Myocyte (in vitro differentiated cells): ENCODE measurements at places on chromosomes 5 and 9.
A peak's percentile ranks its signal among the peaks of the same experiment; 100 is the strongest.

- no peak for DNase-seq
Measured at GRCh38 chr9:73091909-73092308, 59.8 kb upstream of the ANXA1 start.

DNA sequence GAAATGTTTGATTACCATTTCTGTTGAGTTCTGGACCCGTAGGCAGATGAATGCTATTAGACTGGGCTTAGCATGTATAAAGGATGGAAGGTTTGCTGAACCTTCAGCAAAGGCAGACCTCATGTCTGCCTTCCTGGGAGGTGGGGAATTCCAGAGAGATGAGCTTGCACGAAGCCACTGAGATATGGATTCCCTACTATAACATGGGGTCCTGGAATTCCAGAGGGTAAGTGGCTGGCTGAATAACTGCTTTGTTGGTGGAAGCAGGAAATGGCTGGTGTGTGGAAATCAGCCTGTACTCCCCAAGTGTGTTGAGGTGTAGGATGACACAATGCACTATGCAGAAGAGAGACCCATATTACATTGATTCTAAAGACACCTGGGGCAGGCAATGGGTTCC is 526.4 kb downstream of the CTNND2 start:
- DNase-seq, result no peak

GRCh38 chr5:135481387-135481786 is 29.2 kb upstream of the TIFAB start:
- no peak for DNase-seq

DNA sequence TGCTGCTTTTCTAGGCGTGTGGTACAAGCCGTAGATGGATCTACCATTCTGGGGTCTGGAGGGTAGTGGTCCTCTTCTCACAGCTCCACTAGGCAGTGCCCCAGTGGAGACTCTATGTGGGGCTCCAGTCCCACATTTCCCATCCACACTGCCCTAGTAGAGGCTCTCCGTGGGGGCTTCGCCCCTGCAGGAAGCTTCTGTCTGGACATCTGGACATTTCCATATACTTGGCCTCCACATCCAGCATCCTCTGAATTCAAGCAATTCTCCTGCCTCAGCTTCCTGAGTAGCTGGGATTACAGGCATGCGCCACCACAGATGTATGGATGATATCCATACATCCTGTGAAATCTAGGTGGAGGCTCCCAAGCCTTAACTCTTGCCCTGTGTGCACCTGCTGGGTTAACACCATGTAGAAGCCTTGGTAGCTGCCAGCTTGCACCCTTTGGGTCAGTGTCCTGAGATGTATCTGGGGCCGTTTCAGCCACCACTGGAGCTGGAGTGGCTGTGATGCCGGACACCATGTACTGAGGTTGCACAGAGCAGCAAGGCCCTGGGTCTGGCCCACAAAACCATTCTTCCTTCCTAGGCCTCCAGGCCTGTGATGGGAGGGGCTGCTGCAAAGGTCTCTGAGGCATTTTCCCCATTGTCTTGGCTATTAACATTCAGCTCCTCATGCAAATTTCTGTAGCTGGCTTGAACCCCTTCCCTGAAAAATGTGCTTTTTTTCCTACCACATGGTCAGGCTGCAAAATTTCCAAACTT is 84.0 kb downstream of the EHMT1 start:
- no peak for DNase-seq

- DNase-seq, result no peak
Measured at GRCh38 chr5:133612249-133612860, at the start of gene FSTL4. FSTL4 (minus strand) TSS chr5:133612541.

DNA sequence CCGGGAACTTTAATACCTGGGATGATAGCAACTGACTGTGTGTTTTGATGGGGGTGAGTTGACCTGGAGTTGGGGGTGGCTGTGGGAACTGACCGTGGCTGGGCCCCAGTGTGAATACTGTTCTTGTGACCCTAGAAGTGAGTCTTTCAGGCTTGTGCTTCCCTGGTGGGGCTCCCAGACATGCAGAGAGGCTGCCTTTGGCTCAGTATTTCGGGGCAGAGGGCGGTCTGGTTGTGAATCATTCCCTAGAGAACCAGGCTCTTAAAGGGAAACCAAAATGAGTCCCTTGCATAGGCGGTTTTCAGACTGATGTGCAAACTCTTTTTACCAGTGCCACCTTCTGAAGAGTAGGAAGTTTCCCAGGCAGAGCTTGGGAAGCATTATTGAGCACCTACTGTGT is 132.1 kb downstream of the MACROH2A1 start:
- DNase-seq, result no peak

- no peak for DNase-seq
Measured at GRCh38 chr5:74241751-74242140, 398.8 kb downstream of the ENC1 start.

DNA sequence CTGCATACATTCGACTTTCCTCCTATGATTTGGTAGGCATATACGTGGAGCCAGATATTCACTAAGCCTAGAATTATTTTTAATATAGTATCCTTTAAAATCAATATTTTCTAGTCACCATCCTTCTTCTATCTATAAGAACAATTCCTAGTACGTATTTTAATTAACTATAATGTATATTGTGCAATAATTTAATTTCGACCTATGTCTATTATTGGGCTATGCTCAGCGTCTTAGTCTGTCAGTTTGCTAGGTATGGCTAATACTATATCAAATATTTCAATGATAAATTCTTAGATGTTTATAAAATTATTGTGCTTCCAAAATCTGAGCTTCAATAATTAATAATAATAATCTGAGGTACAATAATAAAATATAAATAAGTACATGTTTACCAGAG is 705.3 kb downstream of the PRELID2 start:
- DNase-seq, result no peak

- DNase-seq, result peak; percentile 37
Measured at GRCh38 chr5:59218424-59219045, 635.7 kb downstream of the RAB3C start.

GRCh38 chr9:99189887-99190596 is 31.7 kb downstream of the ALG2 start:
- no peak for DNase-seq

- DNase-seq, result peak; percentile 37
Measured at GRCh38 chr5:166746506-166746905, 1544.9 kb upstream of the WWC1 start.

DNA sequence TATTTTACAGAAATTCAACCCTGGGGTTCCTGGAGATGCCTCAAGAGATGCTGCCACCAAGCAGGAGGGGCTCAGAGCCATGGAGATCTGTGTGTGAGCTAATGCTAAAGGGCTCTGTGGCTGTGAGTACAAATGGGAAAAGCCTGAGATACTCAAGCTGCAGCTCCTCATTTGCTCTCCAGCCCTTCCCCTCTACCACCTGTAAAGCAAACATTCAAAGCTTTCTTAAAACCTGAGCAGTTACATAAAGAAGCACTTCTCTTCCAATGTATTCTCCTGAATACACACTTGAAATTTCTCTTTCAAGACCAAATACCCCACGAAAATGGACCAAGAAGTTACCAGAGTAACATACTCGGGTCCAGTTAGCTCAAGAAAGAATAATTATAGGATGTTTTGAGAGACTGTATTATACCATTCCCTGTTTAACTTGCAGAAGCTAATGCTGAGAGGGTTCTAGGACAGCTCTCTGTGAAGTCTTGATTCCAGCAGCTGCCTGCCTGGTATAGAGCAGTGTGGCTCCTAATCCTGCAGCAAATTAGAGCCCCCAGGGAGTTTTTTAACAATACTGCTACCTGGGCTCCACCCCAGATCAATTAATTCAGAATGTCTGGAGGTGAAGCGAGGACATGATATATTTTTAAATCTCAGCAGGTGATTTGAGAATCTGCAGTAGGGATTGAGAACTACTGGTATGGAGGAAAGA is 21.1 kb downstream of the RGS7BP start:
- no peak for DNase-seq

GRCh38 chr5:58706736-58707135 is 123.9 kb downstream of the RAB3C start:
- DNase-seq, result no peak

GRCh38 chr5:78698191-78698791 is 49.7 kb upstream of the LHFPL2 start:
- DNase-seq, result no peak

DNA sequence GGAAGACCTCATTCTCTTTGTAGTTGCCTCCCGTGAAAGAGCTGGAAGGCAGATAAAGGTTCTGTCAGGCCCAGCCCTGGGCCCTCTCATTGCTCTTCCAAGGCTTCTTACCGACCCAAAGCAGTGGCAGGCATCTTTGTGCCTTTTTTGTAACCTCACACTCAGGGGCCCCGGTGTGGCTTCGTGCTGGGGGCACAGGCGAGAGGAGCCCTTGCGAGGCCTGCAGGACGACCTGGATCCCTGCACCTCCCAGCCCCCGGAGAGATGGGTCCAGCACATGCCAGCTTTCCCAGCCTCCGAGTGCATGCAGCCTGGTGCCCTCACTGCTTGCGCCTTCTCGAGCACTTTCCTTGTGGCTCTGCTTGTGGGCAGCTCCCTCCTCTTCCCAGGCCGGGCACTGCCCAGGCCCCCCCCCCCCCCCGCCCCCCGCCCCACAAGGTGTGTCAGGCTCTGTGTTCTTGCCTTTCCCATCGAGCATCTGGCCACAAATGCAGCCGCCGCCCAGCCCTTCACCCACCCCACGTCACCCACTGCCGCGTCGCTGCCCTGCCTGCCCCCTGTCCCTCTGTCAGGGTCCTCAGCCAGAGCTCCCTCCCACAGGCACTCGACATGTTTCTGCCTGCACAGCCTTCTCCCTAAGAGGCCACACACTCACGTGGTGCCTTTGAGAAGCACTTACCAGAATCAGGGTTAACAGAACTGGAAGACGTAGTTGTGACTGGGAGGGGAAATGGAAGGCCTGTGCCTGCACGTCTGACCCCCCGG is 63.7 kb upstream of the CACNA1B start:
- no peak for DNase-seq

GRCh38 chr5:15785531-15785981 is 285.6 kb downstream of the FBXL7 start:
- no peak for DNase-seq

DNA sequence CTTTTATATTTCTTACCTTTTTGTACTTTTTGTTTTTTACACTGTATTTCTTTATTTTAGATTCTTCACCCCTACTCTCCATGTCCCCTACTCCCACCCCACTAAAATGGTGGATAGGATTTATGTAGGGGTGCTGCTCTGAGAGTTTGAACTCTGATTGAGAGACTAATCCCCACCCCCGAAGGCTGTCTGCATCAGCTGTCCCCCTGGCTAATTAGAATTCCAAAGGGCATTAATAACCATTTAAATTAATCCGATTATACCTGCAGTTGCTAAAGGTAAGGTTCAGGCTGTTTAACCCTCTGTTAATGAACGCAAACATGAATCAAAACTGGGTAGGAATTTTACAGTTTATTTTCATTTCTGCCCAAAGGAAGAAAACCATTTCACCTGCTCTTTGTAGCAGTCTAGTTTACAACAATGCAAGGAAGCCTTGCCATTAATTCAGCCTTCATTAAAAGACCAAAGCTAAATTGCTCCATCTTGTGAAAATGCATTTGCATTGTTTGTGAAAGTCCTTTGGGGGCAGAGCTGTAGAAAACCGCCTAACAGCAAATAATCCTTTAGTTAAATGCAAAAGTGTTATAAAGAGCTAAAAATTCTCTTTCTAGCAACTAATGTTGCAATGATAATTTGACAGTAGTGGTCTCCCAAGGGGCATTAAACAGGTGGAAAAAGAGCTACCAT is 71.2 kb downstream of the ZCCHC7 start:
- no peak for DNase-seq

DNA sequence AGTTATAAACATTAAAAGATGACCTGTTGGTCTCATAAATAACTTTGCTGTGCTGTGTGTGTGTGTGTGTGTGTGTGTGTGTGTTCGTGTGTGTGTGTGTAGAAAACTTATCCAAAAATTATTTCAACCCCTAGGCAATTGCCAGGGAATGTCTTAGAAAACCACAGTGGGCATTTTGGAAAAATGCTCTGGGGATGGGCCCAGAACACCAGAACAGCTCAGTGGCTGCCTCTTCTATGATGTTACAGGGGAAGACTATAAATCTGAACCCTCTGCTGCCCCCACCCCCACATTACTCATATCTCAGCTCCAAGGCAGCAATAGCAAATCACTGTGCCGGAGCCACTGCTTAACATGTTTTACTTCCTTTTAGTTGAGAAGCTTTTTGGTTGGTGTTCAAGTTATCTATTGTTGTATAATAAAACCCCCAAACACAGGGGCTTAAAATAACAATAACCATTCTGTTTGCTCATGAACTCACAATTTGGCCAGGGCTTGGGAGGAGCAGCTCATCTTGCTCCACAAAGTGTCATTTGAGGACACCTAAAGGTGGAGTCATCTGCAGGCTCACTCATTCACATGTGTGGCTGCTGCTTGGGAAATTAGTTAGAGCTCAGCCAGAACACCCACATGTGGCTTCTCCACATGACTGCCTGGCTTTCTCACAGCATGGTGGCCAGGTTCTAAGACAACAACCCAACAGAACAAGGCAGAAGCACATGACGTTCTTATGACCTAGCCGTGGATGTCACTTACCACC is 40.4 kb downstream of the ACTBL2 start:
- DNase-seq, result peak; percentile 76

GRCh38 chr5:53825016-53825415 is 264.6 kb downstream of the NDUFS4 start:
- peak; percentile 33 for DNase-seq

DNA sequence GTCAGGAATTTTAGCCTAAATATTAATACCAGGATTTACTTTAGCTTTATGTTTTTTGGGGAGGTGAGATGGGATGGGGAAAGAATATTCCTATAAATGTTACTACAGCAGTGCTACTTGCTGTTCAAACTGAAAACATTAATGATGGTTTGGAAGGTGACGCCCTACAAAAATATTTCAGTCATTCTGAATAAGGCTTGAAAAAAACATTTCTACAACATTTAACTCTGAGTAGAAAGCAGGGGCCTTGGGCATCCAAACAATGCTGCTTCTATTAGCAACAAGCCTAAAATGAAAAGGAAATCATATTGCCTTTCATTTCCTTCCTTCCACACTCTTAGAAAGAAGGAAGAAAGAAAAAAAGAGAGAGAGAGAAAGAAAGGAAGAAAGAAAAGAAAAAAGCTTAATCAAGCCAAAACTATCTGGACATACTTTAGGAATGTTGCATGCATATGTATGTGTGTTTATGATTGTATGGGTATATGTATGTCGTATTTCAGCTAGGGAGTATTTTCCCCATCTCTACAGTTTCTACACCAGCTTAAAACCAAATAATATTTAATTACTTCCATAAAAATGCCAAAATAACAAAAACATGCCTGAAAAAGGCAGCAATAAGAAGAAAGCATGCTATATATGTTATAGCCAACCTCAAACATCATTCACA is 16.3 kb upstream of the DAB2 start:
- peak; percentile 38 for DNase-seq

DNA sequence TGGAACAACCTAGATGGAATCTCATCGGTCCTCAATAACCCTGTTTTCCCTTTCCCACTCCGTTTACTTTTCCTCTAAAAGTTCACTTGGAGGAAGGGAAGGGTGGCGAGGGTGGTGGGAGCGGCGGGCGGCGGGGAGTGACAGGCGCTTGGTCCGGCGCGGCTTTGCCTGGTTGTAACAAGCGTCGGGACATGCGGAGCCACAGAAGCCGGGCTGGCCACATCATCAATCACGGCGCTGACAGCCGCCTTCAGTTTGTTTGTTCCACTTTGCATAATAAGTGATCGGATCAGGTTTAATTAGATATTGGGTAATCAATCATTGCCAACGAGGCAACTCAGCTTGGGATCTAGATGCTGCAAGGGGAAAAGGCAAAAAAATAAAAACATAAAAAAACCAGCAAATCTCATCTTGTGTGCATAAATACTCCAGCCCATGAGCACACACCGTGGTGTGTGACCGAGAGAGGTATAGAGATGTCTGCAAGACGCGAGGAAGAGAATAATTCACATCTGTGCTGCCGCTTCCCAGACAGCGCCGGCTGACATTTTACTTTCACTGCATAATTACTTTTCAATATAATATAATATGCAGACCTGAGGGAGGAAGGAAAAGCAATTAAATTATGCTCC is 396.2 kb upstream of the IRX4 start:
- DNase-seq, result no peak
